ENCODE measurements at places on chromosomes 4 and X. TPM values are rescaled to one million over a fixed set of nuclear protein-coding genes. Genes with fewer than 3 reads are reported as not detected.

Gene MAP7D2
- 0.38 TPM for polyA plus RNA-seq

Gene FGFBP1
- polyA plus RNA-seq: 0.18 TPM

Gene LIMCH1
- 85.4 TPM for polyA plus RNA-seq

Gene APLN
- 4.8 TPM for polyA plus RNA-seq

Gene CFAP47
- polyA plus RNA-seq: 3.1 TPM

Gene RNF212
- polyA plus RNA-seq: 11.2 TPM

Gene HMGN5
- polyA plus RNA-seq: 21.1 TPM

GRCh38 chr4:159428975-159429692 is 326.3 kb downstream of the RAPGEF2 start:
- peak; percentile 8 for DNase-seq

DNA sequence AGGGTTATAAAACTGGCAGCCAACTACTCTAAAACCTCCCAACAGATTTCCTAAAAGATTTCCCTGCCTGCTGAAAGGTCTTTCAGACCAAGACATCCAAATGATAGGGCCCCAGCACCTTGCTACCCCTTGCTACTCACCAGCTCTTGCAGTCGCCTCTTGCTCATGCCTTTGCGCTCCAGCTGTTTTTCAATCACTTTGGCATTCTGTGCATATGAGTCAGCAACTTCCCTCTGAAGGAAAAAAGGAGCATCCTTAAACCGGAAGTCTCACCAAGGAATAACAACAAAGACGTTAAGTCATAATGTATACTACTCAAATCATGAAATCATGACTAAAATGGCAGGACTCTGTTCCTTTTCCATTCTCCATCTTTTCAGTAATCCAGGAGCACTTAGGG is 24.0 kb downstream of the STEEP1 start:
- DNase-seq: no peak

- no peak for DNase-seq
These were observed 1.2 kb downstream of the SLC39A8 start for GRCh38 chr4:102343964-102344519.

DNA sequence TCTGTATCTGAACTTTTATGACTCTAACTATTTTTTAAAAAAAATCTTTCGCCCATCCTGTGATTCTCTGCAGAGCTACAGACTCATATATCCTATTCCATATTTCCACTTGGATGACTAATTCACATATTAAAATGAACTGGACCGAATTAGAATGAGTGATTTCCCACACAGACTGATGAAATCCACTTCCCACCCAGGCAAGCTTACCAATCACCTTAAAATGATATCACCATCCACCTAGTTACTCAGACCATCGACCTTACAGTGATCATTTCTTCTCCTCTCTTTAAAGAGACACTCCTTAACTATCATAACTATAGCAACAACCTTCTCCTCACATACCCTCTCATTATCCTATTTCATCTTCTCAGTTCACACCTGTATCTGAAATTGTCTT is 34.1 kb upstream of the GUCY1B1 start:
- no peak for DNase-seq

DNA sequence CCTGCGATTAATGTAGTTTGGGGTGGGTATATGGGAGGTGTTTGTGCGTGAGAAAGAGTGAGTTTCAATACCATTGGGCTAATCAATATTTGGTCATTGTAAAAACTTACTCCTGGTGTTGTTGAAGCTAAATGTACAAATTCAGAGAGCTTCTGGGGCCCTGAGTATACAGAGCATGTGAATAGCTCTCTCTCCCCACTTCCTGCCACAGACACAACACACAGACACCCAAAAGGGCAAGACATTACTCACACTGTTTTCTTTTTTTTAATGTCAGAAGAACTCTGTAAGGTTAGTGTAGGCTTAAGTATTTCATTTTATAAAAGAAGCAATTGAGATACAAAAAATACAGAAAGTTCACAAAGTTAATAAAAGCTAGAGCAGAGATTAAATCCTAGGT is 151.3 kb upstream of the KCNIP4 start:
- no peak for DNase-seq

DNA sequence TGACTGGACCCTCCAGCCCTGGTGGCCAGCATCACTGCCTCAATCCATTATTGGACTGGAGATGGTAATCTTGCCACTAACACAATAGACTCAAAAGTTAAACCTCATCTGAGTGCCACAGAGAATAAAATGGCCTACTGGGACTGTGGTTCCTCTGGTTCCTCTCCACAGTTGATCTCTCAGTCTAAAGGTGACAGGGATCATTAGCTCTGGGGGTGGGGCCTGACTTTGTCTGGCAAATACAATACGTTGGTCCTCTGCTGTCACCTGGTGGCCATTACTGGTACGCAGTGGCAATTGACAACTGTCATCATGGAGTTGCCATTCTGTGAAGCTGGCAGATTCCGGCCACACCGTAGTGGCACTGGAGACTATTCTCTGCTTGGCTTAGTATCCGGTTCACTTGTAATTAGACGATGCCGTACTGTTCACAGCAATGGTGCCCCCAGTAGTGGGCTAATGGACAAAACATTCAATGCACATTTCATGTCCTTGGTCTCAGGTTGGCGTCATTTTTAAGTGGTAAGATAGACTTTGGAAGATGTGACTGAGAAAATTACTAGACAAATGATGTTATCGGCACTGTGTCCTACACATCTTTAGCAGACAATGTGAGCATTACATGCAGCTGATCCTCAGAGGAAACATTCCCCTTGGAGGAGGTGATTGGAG is 6.7 kb downstream of the FGFBP2 start:
- DNase-seq: no peak

DNA sequence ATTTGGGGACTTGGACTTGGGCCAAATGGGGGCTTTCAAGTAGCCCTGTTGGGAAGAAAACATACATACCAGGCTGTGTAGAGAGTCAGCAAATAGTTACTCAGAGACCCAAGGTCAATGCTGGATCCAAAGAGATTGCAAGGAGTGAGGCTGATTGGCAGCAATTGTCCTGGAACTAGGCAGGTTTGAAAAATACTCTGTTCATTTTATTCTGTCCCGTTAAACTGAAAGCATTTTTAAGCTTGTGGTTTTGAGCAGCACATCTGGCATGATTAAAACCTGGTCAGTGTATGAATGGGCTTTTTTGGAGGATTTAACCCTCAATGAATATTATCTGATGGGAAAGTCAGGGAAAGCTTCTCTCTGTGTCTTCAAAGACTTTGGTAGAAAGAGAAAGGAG is 294.3 kb upstream of the BOD1L1 start:
- DNase-seq: no peak

All from right lung (tissue), 10 donors.